PC-9 (cell line): ENCODE measurements at places on chromosomes 7 and 10.

GRCh38 chr7:2651847-2652735 is 20.3 kb downstream of the TTYH3 start:
- no peak for DNase-seq

- no peak for DNase-seq
These were observed 1.8 kb upstream of the NUB1 start for GRCh38 chr7:151339651-151340382.

DNA sequence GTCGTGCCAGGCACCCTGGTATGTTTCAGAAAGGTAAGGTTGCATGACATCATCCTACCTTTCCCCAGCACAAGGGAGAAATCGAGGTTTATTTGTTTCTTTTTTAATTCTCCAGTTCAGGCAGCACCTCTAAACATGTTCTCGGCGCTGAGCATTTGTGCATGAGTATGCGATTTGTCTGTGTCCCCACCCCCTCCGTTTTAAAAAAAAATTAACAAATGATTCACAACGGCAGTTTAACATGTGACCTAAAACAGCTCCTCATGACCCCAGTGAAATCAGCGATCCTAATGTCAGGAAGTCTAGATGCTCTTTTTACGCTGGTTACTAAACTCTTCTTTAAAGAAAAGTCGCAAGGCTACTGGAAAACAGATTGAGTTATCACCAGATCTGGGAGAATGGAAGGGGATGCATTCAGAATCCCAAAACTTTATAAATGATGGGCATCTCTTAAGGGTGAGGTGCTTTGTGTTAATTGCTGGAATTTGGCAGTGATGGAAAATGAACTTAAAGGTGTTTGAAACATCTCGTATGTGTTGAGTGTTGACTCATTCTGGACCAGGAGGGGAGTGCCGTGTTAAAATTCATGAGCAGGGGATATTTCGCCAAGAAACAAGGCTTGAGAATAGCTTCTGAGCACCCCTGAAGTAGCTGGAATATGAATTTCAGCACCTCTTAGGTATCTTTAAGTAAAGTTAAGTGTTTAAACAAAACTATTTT is 106.8 kb upstream of the PDCD4 start:
- DNase-seq = no peak

- no peak for DNase-seq
These were observed 403.2 kb upstream of the MGMT start for GRCh38 chr10:129063877-129064276.

GRCh38 chr10:11153245-11153644 is 135.6 kb downstream of the CELF2 start:
- DNase-seq = no peak

DNA sequence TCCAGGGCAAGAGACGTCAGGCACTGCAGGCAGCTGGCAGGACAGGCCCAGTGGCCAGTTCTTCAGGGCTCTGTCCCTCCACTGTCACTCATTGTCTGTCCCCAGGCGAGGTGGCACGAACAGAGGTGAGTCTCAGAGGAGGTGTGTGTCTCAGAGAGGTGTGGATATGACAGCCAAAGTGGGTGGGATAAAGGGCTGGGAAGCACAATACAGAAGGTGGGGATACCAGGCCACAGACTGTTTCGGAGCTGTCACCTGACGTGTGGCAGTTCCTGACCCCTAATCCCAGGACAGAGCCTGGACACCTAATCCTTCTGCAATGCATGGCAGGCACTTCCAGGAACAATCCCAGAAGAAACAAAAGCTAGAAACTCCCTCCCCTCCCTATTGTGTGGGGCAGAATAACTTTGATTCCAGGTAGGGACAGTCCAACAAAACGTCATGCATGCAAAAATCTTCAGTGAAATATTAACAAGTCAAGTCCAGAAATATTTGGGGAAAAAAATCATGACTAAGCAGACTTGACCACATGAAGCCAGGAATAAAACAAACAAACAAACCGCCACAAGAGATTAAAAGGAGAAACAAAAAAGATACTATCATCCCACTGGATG is 11.6 kb downstream of the KLRG2 start:
- peak; percentile 76 for DNase-seq

DNA sequence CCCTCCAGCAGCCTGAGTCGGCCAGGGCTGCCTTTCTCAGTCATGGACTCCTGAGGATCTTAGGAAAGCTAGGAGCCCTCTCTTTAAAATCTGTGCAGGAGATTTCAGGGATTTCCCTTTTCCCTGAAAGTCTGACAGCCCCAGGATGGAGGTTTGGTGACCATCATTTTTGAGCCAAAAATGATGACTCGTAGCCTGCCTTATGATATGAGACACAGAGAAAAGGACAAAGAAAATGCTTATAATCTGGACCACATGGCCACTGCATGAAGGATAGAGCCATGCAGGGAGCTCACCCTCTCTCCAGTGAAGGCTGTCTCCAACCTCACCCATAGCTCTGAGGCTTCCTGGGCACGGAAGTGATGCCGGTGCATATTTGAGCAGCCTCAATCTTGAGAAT is 106.6 kb upstream of the CHST15 start:
- DNase-seq = no peak

DNA sequence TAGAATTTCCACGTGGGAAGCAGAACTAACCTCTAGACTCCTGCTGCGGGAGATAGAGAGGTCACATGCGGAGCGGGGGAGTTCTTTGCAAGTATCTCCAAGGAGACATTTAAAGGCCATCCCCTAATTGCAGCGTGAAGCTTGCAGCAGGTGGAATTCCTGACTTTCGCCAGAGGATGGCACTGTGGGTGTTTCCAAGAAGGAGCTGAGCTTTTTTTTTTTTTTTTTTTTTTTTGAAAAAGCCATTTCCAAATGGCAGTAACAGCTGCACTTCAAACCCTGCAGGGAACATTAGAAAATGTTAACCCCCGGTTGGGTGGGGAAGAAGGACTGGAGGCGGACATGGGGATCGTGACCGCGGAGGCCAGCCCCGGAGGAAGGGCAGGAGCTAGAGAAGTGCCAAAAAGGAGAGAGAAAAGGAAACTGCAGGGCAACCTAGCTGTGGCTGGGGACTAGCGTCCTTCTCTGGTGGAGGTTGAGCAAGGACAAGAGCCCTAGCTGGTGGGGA is 487.7 kb downstream of the TYW1 start:
- peak; percentile 55 for DNase-seq

GRCh38 chr7:43439631-43440401 is 143.1 kb upstream of the STK17A start:
- peak; percentile 49 for DNase-seq

DNA sequence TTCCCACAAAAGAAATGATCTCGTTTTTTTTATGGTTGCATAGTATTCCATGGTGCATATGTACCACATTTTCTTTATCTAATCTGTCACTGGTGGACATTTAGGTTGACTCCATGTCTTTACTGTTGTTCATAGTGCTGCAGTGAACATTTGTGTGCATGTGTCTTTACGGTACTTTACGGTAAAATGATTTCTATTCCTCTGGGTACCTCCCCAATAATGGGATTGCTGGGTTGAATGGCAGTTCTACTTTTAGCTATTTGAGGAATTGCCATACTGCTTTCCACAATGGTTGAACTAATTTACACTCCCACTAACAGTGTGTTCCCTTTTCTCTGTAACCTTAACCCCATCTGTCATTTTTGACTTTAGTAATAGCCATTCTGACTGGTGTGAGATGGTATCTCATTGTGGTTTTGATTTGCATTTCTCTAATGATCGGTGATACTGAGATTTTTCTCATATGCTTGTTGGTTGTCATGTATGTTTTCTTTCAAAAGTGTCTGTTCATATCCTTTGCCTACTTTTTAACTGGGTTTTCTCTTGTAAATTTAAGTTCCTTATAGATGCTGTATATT is 37.2 kb downstream of the MKLN1 start:
- DNase-seq = no peak

- no peak for DNase-seq
These were observed 240.0 kb downstream of the BICC1 start for GRCh38 chr10:58752665-58753064.

DNA sequence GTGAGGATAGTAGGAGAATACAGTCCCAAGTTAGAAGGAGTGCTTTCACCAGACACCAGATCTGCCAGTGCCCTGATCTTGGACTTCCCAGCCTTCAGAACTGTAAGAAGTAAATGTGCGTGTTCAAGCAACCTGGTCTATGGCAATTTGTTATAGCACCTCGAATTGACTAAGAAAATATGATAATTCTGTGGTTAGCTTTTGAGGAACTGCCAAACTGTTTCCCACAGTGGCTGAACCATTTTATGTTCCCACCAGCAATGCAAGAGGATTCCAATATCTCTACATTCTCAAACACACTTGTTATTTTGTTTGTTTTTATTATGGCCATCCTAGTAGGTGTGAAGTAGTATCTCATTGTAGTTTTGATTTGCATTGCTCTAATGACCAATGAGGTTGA is 47.0 kb downstream of the RBM20 start:
- DNase-seq = no peak

DNA sequence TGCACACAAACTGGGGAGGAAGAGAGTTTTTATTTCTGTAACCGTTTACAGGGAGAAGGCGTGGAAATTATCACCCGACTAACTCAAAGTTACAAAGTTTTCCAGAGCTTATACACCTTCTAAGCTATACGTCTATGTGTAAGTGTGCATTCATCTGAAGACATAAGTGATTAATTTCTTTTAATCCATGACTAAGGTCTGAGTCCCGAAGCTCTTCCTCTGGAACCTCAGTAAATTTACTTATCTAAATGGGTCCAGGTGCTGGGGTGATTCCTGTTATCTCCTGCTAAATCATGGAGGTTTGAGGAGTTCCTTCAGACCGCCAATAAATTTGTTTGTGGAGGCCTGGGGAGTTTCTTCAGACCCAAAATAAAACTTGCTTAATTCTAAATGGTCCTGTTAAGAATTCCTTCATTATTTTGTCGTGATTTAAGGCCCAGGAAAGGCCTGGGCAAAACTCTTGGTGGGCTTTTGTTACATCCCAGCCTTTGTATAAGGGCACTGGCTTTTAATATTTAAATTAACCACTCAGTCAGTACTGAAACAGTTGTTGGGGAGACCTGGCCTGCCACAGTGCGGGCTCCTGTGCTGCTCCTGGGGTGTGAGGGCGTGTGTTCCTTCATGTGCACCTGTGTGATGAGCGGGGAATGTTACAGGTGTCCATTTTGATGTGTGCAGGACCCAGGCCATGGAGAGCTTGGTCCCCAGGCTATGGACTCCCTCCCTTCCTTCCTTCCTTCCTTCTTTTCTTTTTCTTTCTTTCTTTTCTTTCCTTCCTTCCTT is 5.8 kb upstream of the METTL27 start:
- no peak for DNase-seq

DNA sequence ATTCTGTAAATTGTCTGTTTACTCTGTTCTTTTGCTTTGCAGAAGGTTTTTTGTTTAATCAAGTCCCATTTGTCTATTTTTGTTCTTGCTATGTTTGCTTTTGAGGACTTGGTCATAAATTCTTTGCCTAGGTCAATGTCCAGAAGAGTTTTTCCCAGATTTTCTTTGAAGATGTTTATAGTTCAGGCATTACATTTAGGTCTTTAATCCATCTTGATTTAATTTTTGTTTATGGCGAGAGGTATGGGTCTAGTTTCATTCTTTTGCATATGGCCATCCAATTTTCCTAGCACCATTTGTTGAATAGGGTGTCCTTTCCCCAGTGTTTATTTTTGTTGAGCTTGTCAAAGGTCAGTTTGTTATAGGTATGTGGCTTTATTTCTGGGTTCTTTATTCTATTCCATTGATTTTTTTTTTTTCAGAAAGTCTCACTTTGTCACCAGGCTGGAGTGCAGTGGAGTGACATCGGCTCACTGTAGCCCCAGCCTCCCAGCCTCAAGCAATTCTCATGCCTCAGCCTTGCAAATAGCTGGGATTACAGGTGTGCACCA is 11.6 kb upstream of the ENTPD7 start:
- no peak for DNase-seq

DNA sequence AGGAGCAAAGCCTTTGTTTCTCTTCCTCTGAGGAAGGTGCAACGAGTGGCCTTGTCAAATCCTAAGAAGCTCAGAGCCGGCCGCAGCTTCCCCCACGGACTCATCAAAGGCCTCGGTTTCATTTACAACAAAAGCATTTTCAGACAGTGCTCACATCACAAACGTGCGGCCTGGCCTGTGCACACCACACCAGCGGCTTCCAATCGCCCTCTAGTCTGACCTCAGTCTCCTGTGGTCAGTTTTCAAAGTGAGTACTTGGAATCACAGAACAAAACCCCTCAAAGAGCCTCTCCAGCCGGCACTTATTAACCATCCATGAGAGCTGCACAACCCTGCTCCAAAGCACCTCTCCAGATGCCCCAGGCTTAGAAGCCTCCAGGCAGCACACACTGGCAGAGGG is 3.3 kb downstream of the RADIL start:
- no peak for DNase-seq

DNA sequence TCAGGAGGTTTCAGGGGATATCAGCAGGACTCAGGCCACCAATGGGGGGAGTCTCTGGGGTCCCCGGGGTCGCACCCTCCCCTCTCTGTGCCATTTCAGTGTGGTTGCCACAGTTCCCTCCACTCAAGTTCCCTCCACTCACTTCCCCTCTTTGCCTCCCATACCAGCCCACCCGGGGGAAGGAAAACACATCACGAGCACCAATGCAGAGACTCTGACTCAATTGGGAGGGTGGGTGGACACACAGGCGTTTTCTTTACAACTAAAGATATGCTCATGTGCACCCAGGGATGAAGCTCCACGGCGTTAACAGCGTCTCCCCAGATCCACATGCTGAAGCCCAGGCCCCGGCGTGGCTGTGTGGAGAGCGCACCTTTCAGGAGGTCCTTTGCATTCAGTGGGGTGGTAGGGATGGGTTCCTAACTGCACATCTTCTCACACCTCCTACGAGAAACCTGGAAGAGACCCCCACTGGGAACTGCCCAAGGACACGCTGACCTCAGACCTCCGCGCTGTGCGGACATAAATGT is 254.1 kb downstream of the ZMYND11 start:
- DNase-seq = no peak

- peak; percentile 4 for DNase-seq
These were observed 39.5 kb downstream of the RSU1 start for GRCh38 chr10:16777473-16778370.

- DNase-seq = no peak
These were observed 162.2 kb upstream of the TNS3 start for GRCh38 chr7:47743965-47744591.

- DNase-seq = peak; percentile 8
These were observed 103.0 kb downstream of the NXPH1 start for GRCh38 chr7:8536431-8536830.

DNA sequence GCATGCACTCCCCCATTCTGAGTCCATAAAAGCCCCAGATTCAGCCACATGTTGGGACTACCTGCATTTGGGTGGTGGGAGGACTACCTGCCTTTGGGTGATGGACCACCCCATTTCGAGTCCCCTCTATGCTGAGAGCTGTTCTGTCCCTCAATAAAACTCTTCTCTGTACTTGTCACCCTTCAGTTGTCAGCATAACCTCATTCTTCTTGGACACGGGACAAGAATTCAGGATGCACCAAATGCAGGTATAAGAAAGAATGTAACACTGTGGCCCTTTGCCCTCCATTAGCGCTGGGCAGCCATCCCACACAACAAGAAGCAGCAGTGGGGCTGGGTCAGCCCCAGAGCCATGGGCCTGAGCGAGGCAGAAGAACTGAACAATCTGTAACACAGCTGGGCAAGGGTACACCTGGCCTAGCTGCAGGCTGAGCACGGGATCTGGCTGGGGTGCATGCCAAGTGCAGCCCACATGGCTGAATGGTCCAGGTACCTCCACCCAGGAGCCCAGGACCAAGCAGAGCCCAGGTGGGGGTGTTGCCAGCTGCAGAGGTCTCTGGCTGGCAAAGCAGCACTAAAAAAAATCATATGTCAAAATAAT is 1344.3 kb upstream of the LRRTM3 start:
- DNase-seq = no peak
